OCI-M1 (cell line): ENCODE measurements at places on chromosomes 7 and 10.

- no peak for DNase-seq
Observed at GRCh38 chr7:17983221-17984062, 43.1 kb upstream of the SNX13 start.

DNA sequence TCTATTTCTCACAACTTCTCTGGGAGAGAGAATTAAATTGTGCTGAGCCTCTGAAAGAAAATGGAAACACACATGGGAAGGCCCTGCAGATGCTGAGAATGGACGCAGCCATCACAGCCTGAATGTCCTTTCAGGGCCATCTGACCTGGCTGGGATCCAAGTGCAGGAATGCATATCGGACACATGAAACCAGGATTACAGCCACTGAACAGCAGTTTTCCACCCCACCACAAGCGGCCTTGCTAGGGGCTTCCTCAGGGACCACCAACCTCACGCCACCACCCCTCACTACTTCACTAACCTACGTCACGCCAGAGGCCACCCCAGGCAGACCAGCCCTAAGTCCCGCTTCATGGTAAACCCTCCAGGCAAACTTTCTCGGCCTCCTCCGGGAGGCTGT lies 103.3 kb downstream of the DIP2C start:
- no peak for DNase-seq

GRCh38 chr7:53111031-53111430 lies 75.6 kb downstream of the POM121L12 start:
- no peak for DNase-seq

GRCh38 chr7:24572016-24572392 lies 1.2 kb upstream of the PALS2 start:
- no peak for DNase-seq

- DNase-seq = no peak
Observed at GRCh38 chr10:70726909-70727495, 54.7 kb downstream of the ADAMTS14 start.

- DNase-seq = no peak
Observed at GRCh38 chr10:93410697-93411348, 71.3 kb downstream of the MYOF start.

DNA sequence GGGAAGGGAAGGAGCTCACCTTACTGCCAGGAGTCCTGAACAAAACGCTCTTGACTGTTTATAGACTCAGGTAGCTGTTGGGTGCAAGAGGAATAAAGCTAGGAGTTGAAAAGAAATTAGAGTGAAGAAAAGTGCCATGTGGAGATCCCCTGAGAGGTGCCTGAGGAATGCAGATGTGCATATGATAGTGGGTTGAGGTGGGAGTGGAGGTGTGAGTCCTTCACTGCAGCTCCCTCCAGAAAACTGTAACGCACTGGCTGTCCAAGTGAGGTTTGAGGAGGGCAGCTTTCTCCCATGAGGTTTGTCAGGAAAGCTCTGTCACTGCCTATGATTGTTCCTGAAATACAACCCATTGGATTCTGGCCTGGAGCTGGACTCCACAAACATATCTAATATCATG lies 904.8 kb upstream of the POT1 start:
- DNase-seq = no peak

GRCh38 chr7:91846436-91846835 lies 34.1 kb downstream of the MTERF1 start:
- no peak for DNase-seq

- no peak for DNase-seq
Observed at GRCh38 chr10:16857419-16857818, 40.2 kb upstream of the RSU1 start.

GRCh38 chr10:129415215-129416140 lies 51.6 kb upstream of the MGMT start:
- no peak for DNase-seq

DNA sequence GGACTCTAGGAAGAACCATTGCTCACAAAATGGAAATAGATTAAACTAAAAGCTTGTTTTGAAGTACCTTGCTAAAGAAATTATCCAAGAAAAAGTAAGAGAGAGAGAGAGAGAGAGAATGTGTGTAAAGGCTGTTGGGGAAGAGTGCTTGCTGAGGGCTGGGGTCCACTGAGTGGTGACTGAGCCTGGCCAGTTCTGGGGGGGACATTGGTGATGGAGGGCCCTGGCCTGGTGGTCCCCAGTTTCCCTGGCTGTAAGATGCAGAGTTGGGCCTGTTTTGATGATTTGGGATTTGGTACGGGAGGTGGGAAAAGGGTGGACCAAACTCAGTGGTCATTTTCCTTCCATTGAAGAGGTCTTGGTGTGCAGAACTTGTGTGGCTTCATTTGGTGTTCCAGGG lies 880 bp downstream of the RAMP3 start:
- no peak for DNase-seq

DNA sequence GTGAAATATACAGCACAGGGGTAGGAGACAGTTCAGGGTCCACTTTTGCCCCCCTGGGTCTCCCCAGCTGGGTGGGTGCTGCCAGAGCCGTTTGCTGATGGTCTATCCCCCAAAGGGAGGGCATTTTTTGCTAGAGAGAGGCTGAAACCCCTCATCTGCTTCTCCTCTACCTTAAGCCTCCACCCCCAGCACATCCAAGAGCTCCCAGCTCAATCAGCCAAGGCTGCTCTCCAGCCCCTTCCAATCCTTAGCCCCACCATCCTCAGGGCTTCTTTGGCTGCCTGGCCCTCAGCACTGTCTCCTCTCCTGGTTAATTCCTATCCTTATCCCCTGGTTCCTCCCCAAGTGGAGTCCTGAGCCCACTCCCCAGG lies 153.1 kb downstream of the AOAH start:
- DNase-seq = peak; percentile 31

DNA sequence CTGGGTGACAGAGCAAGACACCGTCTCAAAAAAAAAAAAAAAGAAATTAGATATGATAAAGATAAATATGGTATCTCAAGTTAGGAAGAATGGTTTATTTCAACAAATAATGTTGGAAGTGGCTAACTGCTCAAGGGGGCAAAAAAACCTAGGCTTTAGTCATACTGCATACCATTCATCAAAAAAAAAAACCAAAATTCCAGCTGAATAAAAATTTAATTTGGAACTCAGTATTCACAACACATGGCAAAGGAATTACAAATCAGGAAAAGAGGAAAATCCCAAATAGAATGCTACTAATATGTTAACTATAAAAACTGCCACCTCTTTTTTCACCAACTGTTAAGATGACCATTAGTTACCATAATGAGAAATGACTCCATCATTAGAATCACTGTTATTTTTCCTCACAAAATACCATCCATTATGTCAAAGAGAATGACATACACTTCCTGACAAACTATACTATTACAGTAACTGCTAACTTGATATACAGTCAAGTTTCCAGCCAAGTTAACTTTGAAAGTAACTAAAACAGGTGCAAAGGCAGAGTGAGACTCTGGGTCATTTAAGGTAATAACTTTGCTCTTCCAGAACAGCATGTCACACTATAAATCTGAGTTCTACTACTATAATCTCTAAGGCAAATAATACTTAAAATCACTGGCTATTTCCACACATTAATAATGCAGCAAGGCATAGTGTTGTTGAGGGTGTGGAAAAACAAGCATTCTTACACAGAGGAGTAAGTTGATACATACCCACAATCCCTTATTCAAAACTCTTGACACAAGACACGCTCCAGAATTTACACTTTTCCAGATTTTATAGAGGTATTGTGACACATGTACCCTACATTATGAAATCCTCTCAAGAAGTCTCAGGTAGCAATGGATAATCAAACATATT lies 10.2 kb downstream of the KBTBD2 start:
- no peak for DNase-seq

- no peak for DNase-seq
Observed at GRCh38 chr10:47023237-47024045, 112.2 kb downstream of the PTPN20 start.

DNA sequence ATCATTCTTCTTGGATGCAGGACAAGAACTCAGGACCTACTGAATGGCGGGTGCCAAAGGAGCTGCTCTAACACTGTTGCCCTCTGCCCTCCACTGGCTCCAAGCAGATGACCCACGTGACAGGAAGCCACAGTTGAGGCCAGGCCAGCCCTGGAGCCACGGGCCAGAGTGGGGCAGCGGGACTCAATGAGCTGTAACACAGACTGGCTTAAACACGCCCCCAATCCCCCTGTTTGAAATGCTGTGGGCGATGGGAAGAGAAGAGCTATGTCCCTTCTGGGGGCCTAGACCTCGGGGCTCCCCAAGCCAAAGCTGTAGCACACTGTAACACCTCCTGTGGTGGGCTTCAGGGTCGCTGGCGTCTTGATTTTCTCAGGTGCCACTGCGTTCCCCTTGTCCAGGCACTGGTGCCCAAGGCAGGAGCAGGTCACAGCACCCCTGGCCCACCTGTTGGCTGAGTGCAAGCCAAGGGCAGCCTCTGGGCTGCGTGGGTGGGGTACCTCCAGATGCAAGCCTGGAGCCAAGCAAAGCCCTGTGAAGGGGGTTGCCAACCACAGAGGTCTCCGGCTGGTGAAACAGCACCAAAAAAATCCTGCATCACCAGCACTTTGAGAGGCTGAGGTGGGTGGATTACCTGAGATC lies 18.6 kb upstream of the ZMIZ2 start:
- no peak for DNase-seq

GRCh38 chr10:98569853-98570252 lies 123.1 kb upstream of the HPS1 start:
- no peak for DNase-seq

- DNase-seq = no peak
Observed at GRCh38 chr7:139854803-139855497, 25.9 kb downstream of the TBXAS1 start.

- DNase-seq = no peak
Observed at GRCh38 chr7:37516664-37517063, 68.0 kb upstream of the ELMO1 start.

- no peak for DNase-seq
Observed at GRCh38 chr10:86970162-86970981, 2.1 kb downstream of the ADIRF start.

DNA sequence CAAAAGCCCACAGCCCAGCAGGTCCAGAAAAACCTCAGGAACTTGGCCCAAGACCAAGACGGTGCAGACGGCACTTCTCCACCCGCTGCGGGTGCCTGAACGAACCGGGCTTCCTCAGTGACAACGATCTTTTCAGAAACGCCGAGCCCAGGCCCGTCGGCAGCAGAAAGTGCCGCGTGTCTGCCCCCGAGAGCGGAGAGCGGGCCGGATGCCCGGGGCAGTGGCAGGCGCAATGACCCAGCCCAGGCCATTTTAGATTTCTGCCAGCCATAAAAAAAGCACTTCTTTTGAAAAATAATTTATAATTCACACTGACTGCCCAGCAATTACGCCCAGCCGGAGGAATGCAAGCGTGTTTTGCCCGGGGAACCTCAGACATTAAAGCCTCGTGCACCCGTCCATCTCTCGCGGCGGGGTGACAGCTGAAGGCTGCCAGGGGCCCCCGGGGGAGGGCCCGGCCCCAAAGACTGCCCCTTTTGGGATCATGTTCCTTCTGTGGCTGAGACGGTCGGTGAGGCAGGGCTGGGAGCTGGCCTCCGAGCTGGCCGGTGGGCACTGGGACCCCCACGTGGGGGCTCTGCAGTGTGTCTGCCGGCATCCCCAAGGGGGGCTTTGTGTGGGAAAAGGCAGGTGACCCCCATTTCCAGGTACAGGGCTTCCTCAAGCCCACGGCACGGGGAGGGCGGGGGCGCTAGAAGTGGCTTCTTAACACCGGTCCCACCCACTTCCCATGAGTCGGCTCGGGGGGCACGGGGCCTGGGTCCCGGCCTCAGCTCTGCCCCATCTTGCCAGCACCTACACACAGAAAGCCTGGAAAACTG lies 71.3 kb upstream of the PDGFA start:
- DNase-seq = no peak

- DNase-seq = no peak
Observed at GRCh38 chr7:106794276-106795083, 70.6 kb upstream of the PIK3CG start.

- no peak for DNase-seq
Observed at GRCh38 chr7:55303220-55303619, 61.9 kb upstream of the LANCL2 start.

GRCh38 chr10:77606751-77607150 lies 30.9 kb downstream of the KCNMA1 start:
- no peak for DNase-seq

- DNase-seq = peak; percentile 68
Observed at GRCh38 chr10:11551916-11552602, 59.4 kb downstream of the USP6NL start.

DNA sequence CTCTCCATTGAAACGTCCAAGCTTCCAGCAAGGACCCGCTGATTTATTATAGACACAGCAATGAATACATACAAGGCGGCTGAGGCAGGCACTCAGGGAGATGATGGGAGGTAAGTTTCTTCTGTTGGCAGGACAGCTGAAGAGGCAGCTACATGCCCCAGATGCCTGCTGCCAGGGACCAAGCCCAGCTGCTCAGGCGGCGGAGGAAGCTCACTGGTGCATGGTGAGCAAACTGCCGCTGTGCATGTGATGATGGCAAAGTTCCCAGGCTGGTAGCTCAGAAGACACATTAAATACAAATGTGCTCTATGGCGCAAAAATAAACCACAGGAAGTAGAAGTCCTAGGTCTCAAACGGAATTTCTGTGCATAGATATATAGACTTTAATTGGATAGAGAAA lies 2.3 kb downstream of the DNTT start:
- no peak for DNase-seq

DNA sequence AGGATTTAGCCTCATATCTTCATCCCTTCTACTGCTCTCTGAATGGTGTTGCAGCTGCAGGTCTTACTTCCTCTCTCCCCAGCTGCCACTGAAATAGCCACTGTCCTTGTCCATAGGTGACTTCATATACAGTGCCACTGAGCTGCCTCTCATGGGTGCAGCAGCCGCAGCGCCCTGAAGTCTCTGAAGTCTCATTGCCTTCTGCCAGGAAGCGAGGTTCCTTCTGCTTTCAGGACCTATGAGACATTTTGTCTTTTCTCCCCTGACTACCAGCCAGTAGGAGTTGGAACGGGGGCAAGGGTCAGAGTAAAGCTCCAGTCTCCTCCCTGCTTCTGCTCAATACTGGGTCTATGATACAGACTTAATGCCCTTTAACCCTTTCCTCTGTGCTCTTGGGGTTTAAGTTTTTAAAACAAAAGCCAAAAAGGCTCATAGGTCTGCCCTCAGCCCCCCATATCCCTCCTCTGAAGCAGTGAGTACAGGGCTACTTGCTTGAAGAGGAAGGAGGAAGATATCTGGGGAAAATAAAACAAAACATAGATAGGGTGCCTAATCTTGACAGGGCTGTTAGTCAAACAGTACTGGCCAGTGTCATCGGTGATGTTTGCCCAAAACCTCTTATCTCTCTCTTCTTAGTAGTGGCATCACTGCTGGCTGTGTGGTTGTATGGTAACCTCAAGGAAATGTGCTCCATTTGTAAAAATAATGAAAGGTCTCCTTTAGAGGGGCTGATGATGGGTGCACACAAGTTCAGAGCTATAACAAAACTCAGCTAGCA lies 7.1 kb downstream of the PLCE1 start:
- DNase-seq = no peak

GRCh38 chr10:70175516-70175915 lies 5.2 kb upstream of the SAR1A start:
- no peak for DNase-seq

DNA sequence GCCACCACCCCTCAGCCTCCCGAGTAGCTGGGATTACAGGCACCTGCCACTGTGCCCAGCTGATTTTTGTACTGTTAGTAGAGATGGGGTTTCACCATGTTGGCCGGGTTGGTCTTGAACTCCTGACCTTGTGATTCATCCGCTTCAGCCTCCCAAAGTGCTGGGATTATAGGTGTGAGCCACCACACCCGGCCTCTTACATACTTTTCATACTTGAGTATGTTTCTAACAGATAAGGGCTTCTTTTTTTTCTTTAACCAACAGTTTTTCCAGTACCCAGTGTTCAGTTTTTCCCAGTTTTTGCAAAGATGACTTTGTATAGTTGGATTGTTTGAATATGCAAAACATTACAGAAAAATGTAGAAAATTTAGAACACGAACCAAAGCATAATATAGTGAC lies 7.7 kb downstream of the EIF4H start:
- no peak for DNase-seq

- no peak for DNase-seq
Observed at GRCh38 chr7:156773966-156774365, 119.0 kb downstream of the LMBR1 start.
